NCI-H69 (cell line): ENCODE measurements at places on chromosomes 7 and 10.

DNA sequence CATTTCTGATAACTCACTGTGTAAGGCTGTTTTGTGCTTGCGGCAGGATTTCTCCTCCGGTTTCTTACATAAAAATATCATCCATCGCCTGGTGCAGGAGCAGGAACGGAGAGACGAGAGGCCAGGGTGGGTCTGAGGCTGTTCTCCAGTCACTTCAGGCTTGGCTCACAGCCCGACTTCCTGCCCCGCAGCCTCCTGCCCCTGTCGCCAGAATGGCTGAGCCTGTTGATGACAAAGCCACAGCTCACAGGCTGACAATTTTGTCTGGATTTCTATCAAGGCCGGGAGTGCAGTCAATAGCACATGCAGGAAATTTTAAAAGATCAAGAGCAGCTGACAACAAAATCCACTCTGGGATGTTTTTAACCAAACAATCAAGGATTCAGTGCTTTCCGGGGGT, 229.7 kb upstream of the ZNF32 start:
- no peak for DNase-seq

- no peak for DNase-seq
Observed at GRCh38 chr7:21938463-21938862, 7.2 kb downstream of the CDCA7L start.

DNA sequence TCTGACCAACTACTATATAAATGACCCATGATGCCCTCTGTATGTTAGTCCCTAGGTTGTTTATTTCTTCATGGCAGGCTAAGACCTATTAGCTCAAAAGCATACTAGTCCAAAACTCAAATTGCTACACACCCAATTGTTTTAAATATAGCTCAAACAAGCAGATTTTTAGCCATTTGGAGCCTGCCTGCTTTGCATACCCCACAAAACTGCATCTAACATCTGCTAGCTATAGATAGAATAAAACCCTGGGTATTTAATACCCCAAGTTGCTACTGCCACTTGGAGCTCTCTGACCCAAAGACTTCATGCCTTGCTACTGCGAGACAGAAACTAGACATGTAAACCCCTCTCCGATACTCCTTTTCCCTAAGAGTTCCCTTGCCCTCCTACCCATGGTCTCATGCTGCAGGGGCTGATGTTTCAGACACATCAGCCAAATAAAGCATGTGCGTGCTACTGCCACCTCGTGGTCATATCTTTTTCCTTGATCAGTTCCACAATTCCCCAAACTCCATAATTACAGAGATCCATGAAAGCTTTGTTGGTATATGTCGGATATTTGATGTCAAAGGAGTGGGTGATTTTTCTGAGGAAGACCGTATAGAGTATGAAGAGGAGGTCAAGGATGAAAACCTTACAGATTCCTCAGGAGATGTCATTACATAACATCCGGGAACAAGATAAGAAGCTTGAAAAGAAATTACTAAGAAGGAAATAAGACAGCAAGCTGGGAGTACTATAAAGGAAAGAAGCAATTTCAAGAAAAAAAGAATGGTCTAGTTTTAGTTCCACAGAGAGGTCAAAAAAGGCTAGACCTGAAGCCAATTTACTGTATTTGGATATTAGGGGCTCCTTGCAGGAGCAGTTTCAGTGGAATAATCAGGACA, 386.6 kb downstream of the SH2D4B start:
- DNase-seq: peak; percentile 15

DNA sequence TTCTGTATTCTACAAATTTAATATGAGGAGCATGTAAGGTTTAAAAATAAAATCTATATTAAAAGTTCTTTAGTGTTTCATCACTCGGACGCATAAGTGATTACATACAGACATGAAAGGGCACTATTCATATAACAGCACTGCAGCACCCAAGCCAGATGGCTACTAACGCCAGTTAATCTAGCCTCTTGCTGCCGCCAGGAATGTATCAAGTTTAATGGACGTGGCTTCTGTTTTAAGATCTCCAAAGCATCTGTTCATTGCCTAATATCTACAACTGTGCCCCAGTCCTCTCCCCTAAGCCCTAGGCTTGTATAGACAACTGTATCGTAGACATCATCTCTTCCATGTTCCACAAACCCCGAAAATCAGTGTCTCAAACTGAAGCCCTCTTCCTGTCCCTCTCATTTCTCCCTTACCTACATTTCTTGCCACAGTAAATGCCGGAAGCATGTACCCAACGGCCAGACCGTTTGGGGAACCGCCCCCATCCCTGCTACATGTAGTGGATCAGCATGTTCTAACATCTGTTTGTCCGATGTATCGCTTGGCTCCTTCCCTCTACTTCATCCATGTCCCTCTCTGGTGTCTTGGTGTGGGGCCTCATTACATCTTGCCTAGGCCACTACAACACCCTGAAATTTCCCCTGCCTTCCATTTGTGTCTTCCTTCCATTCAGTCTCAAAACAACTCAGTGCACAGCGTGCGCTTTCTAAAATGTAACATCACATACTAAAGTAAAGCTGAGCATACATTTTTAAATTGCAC, 147.5 kb upstream of the RSU1 start:
- DNase-seq: no peak
